GM13977 (cell line): ENCODE measurements at places on chromosomes 7 and 10.
A peak's percentile ranks its signal among the peaks of the same experiment; 100 is the strongest.

GRCh38 chr10:116612107-116612769 is 8.5 kb upstream of the PNLIPRP2 start:
- DNase-seq = no peak

GRCh38 chr10:101237081-101237981 is 8.1 kb upstream of the LBX1 start:
- DNase-seq = no peak

DNA sequence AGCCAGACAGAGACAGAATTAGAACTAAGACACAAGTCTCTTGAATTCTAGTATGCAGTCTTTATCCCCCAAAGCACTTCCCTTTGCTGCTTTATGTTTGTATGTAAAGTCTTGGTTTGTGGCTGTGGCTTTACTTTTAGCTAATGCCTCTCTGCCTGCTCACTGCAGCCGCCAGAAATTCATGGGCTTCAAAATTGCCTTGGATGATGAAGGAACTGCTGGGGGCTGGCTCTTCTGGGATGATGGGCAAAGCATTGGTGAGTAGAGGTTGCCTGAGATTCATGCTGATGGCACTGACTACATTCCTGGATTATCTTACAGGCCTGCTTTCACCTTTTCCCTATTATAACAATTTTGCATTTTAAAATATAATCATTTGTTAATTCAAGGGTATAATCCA is 10.9 kb upstream of the MGAM2 start:
- DNase-seq = no peak

DNA sequence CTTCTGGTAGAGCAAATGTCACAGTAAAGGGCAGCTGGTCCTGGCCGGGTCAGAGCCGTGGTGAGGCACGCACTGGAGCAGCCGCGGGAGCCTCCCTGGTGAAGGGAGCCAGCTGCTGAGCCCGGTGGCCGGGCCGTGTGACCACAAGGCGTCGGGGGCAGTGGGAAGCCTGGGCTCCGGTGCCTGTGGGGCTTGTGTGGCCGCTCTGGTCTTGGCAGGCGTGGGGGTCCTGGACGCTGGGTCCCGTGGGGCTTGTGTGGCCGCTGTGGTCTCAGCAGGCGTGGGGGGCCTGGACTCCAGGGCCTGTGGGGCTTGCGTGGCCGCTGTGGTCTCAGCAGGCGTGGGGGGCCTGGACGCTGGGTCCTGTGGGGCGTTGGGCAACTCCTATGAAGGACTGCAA is 57.2 kb downstream of the NKX6-2 start:
- DNase-seq = no peak

DNA sequence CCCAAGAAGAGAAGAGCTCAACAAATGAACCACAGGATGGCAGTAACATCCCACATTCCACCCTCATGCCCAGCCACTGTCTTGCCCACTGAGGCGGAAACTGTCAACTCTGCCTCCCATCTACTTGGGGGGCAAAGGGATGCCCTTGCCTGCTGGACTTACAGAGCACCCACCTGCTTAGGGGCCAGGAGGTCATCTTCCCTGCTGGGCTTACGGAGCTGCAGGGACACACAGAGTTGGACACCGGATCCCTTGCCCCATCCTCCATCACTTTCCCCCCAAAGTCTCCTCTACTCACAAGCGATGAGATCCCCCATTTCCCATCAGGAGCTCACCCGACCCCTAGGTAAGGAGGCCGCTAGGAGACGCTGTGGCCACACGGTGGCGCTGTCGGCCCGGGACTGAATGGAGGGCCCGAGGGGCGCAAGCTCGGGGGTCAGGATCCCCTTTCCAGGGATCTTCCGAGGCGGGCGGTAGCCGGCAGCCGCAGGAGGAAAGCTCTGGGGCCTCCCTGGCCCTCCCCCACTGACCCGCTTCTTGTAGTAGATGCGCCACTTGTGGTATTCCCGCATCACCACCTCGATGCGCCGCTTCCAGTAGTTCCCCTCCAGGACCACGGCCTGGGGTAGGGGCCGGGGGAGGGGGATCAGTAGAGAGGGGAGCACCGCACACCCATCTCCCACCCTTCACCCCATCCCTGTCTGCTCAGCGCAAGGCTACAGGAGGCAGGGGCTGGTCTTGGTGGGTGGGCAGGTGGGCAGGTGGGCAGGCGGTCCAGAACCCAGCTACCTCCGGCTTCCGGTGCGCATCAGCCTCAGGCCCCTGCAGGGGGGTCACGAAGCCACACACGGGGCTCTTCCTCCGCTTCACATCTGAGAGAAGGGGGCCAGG is 17.3 kb downstream of the MLXIPL start:
- DNase-seq = peak; percentile 88

- no peak for DNase-seq
Observed at GRCh38 chr10:50382576-50383023, 131.3 kb upstream of the ASAH2 start.

- peak; percentile 49 for DNase-seq
Observed at GRCh38 chr10:6300106-6300783, 97.5 kb downstream of the PFKFB3 start.

- no peak for DNase-seq
Observed at GRCh38 chr10:6364893-6365292, 162.2 kb downstream of the PFKFB3 start.

DNA sequence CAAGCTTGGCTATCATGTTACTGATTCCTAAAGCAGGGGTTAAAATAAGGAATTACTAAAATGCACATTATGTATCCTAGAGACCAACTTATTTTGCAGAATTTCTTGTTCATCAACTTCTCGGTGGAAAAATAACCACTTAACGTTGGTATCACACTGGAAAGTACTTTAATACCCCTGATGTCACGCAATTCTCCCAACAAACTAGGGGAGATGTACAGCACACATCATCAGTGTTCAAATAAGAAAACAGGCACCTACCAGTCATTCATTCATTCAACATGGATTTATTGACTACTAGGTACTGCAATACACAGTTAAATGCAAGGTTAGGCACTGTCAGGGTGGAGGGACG is 648 bp downstream of the HUS1 start:
- DNase-seq = no peak

DNA sequence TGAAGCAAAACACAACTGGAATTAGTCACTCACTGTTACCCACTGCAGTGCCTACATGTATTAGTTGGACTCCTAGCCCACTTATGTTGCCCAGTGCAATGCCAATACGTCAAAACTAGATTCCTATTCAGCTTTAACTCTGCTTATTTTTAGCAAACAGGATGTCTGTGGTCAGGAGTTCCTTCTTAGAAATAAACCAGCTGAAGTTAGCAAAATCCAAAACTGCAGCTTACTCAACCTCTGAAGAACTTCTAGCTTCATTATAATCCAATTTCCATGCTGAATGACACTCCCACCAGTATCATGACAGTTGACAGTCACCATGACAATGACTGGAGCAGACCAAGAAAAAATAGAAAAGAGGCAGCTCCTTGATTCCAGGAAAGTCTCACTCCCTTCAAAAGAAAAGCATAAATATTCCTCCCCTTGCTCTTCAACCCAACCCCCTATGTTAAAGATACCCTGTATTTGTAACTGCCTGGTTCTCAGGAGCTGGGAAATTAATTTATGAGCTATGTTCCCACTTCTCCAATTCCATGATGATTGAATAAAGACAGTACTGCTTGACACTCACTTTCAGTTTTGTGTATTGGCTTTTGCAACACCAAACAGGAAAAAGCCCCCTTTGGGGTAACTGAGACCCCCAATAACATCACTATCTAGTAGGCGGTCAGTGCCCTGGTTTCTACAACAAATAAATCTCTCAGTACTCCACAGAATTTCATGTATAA is 327.4 kb downstream of the SORCS1 start:
- DNase-seq = no peak

DNA sequence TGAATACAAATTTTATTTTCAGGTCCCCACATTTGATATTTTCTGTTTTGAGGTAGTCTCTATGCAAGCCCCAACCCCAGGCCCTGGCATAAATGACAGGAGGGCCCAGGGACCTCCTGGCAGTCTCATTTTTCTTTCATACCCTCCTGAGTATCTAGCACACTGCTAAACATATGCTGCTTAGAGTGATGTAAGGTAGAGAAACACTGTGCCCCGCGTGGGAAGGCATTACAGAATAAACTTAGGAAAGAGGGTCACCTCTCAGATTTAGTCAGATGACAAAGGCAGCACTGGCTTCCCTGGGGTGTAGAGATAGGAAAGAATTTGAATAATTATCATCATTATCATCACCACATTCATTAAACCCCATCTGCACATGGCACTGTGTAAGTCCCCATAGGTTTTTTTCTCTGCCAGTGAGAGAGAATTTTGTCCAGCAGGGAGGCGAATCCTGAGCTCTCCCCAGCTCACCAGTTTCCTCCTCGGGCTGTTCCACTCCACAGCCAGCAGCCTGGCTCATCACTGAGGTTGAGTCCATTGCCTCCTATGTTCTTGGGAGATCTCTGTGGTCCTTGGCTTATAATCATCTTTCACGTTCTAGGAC is 507.3 kb upstream of the GALNT17 start:
- no peak for DNase-seq

- DNase-seq = no peak
Observed at GRCh38 chr7:104106108-104106905, 101.5 kb downstream of the ORC5 start.

- DNase-seq = no peak
Observed at GRCh38 chr10:104396581-104396980, 42.9 kb downstream of the CFAP58 start.

DNA sequence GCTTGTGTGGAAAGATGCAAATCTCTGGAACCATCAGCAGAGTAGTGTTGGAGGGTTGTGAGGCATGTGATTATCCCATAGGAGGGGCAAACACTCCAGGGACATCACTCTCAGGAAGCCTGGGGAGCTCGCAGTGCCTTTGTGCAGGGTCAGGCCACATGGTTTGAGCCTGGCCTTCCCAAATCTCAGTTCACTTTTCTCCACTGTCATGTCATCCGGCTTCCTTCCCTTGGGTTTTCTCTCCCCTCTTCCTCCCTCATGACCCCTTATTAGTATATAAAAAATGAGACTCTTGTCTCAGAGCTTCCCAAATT is 20.4 kb downstream of the TSPAN14 start:
- no peak for DNase-seq

DNA sequence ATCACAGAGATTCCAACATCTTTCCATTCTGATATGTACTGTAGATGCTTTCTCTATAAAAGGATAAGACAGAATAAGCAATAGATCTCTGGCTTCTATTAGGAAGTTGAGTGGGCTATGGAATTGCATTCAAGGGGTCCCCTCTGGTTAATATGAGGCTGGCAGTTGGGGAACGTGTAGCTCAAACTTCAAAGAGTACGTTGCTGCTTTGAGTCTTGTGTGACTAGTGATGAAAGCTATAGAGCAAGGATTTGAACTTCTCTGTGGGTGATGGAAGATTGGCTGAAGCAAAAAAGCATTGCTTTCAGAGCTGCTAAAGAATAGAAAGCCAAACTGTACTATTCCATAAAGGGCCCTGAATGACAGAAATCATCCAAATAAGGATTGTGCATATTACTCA is 6.4 kb downstream of the WEE2 start:
- no peak for DNase-seq

GRCh38 chr10:113073549-113074189 is 123.6 kb downstream of the TCF7L2 start:
- DNase-seq = no peak

GRCh38 chr10:26386781-26387180 is 51.4 kb upstream of the APBB1IP start:
- no peak for DNase-seq

DNA sequence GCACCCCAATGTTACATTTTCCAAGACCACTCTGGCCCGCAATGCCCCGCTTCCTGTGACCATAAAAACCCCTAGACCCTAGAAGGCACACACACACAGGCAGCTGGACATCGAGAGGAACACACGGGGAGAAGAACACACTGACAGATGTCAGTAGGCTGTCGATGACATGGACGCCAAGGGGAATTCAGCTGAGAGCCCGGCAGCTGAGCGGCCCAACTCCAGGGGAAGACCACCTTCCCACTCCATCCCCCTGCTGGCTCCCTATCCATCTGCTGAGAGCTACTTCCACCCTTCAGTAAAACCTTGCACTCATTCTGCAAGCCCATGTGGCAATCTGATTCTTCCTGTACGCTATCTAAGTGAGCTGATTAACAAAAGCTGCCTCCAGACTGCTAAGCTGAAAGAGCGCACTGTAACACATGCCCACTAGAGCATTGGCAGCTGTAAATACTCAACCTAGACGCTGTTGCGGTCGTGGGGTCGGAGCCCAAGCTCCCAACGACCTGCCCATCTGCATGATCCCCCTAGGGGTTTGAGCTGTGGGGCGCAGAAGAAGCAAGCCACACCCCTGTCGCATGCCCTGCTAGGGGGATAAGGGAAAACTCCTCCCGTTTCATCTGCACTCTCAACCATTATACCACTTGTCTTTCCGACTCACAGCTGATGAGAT is 843.6 kb upstream of the POT1 start:
- no peak for DNase-seq

DNA sequence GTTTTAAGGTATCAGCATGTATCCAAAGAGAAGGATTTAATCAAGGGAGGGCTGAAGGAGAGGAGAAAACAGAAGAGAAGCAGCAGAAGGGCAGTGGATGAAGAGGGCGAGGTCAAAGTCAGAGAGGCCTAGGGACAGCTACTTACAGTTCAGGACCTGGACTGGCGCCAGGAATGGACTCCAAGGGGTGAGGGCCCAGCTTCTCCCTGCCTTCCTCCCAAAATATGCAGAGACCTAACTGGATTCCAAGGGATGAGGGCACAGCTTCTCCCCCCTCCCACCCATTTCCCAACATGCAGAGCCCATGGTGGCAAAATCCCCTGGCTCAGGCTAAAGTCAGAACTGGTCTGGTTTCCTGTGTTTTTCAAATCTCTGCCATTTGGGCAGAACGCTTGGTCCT is 3.4 kb upstream of the TCF7L2 start:
- DNase-seq = no peak

DNA sequence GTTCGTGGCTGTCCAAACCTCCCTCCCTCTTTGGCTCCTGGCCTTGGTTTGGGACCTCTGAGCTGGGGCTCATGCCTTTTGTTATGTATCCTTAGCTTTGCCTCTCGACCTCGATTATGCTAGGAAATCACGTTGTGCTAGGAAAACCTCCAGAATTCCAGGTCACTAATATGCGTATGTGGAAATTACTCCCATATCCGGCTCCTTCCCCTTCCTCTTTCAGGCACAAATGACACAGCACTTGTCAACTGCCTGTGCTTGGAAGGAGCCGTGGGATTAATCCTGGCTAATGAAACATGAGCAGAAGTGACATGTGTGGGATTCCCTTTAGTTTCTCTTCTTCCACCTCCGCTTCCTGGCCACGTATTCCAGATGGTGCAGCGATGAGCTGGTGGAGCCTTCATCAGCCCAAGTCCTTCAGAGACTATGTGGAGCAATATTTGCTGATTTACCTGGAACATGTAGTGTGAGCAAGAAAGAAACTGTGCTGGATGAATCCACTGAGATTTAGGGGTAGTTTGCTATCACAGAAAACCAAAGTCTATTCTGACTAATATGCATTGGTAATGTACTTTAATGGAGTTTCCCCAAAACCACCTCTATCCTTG is 149.2 kb downstream of the REEP3 start:
- peak; percentile 49 for DNase-seq

DNA sequence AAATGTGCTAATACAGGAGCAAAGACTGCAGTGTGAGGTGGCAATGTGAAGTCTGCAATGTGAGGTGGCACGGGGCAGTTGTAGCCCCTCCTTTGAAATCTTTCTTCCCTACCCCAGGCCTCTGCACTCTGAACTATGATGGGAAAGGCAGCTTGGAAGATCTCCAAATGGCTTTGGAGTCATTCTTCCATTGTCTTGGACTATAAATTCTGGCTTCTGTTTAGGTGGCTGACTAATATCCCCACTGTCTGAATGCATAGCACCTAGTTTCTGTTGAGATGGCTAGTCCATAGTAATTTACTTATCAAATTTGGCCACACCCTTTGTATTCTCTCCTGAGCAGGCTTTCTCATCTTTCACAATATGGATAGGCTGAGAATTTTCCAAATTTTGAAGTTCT is 175.0 kb downstream of the CFTR start:
- DNase-seq = no peak

- DNase-seq = no peak
Observed at GRCh38 chr10:93746844-93747284, 10.9 kb upstream of the LGI1 start.
